ENCODE measurements at places on chromosomes 2 and 18.

DNA sequence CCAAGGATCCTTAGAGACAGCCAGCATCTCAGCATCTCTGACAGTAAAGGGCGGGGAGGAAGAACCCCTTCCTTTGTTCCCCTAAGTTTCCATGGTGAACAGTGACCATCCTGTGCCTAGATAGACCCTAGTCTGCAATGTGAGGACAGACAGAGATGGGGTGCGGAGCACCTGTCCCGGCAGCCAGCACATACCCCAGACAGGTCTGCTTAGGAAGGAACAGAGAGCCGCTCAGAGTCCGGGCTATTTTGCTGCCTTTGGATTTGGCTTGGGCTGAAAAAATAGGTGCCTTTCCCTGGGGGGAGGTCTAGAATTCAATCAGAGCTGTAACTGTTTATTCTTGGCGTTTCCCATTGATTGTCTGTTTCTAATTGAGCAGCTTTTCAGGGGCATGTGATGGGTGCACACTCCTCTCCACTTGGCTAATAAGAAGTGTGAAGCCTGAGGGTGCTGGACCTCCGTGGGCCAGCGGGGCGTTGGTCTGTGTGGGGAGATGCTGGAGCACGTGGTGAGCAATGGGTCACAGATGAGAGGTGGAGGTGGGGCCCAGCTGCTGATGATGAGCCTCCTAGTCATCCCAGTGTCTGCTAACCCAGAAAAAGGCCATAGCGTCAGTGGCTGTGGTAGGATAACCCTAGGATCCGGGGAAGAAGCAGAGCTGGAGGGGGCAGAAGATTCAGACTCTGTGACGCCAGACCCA lies 236.8 kb downstream of the SEPTIN10 start:
- peak; percentile 20 for DNase-seq

DNA sequence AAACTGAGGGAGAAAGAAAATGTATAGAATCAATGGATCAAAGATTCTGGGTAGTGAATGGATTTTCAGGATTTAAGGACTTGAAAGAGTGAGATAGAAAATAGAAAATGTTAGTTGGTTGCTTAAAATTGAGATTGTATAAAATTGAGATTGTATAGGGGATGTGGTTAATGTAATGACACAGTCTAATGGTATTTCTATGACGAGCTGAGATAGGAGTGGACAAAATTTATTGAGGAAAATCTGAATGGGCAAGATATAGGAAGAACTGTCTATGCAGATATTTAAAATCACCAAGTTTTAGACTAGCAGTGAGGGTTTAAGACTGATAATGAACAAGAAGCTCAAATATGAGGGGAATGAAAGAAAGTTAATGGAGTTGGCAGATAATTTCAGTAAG lies 406.6 kb downstream of the NYAP2 start:
- DNase-seq, result no peak

DNA sequence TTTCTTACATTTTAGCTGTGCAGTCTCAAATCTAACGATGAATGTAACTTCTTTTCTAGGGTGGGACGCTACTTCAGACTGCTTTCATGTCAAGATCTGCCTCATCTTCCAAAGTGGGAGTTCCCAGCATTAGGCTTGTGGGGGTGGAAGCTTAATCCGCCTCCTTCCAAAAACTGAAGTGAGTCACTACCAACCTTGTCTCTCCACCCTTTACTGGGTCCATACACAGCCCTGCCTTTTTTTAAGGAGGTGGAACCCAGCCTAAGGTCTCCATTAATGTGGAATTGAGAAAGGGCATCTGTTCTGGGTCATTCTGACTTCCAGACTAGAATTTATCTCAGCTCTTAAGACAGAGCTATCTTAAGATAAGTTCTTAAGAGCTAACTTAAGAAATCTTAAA lies 42.0 kb upstream of the NFE2L2 start:
- DNase-seq, result no peak

GRCh38 chr2:85611217-85611704 lies 605 bp downstream of the C2orf68 start:
- no peak for DNase-seq
